GM12891 (cell line): ENCODE measurements at places on chromosomes 6 and 20.

- no peak for DNase-seq
Observed at GRCh38 chr6:129368970-129369369, 341.0 kb downstream of the ARHGAP18 start.

DNA sequence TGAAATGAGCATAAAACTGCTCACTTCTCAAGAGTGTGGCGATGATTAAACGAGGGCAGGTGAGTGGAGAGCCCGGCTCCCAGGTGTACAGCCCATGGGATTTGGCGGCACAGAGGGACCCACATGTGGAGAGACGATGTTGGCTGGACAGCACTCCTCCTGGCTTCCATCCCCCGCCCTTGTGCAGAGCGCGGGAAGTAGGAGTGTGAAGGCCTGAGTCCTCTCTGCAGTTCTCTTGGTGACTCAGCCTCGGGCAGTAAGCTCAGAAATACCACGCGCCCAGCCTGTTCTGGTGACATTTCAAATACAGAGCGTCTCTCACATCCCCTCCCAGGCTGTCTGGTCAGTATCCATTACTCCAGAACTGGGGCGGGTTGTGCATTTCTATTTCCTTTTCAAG, 94.2 kb upstream of the SRSF6 start:
- no peak for DNase-seq

DNA sequence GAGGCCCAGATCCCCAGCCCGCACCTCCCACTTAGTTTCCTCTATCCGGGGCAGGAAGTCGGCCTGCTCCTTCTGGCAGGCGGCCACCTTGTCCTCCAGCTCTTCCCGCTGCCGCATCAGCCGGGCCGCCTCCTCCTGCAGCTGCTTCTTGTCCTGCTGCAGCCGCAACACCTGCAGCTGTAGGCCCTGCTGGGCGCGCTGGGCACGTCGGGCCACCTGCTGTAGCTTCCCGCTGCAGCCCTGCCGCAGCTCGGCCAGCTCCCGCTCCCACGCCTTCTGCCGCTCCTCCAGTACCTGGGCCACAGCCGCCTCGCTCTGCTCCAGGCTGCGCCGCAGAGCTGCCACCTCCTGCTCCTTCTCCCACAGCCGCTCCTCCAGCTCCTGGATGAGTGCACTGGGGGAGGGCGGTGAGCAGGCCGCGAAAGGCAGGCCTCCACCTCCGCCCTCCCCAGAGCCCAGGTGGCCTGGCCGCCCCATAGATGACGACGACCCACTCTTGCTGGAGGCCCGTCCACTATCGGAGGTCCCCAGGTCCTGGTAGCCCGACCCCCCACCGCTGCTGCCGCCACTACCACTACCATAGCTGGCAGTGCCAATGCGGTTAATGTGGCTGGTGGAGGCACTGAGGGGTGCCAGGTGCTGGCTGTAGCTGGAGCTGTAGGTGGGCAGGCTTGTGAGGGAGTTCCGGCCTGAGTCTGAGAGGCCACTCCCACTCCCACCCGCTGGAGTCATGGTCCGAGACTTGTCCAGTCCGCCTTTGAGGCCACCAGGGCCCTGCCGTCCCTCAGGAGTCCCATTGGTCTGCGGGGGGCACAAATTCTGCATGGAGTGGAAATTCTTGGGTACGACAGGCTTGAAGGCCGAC, 6.0 kb upstream of the FASTKD5 start:
- DNase-seq: no peak

GRCh38 chr20:1509237-1509636, 18.0 kb upstream of the SIRPB2 start:
- DNase-seq: no peak

DNA sequence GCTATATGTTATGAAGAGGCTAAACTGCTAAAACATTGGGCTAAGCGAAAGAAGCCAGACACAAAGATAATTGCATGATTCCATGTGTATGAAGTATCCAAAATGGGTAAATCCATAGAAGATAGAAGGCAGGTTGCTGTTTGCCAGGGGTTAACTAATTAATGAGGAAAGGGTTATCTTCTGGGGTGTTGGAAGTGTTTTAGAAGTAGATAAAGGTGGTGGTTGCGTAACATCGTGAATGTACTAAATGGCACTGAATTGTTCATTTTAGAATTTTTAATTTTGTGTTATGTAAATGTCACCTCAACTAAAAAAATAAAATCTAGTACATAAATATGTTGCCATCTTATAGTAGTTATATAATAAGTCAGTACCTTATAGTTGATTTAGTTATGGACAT, 104.4 kb upstream of the ADGRF4 start:
- DNase-seq: no peak

- no peak for DNase-seq
Observed at GRCh38 chr6:166203003-166203640, 35.5 kb upstream of the TBXT start.

DNA sequence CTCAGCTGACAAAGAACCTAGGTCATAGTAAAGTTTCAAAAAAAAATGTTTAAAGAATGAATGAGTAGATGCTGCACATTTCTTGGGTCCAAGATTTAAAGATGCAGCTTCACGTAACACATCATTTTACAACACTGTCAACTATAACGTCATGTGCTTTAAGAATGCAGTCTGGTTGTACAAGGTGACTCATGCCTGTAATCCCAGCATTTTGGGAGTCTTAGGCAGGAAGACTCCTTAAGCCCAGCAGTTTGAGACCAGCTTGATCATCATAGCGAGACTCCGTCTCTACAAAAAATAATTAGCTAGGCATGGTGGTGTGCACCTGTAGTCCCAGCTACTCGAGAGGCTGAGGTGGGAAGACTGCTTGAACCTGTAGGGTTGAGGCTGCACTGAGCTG, 21.9 kb downstream of the SLC17A5 start:
- no peak for DNase-seq

GRCh38 chr6:132272776-132273175, 128.5 kb downstream of the MOXD1 start:
- no peak for DNase-seq

GRCh38 chr6:38103921-38104320, 284.4 kb downstream of the ZFAND3 start:
- DNase-seq: no peak

DNA sequence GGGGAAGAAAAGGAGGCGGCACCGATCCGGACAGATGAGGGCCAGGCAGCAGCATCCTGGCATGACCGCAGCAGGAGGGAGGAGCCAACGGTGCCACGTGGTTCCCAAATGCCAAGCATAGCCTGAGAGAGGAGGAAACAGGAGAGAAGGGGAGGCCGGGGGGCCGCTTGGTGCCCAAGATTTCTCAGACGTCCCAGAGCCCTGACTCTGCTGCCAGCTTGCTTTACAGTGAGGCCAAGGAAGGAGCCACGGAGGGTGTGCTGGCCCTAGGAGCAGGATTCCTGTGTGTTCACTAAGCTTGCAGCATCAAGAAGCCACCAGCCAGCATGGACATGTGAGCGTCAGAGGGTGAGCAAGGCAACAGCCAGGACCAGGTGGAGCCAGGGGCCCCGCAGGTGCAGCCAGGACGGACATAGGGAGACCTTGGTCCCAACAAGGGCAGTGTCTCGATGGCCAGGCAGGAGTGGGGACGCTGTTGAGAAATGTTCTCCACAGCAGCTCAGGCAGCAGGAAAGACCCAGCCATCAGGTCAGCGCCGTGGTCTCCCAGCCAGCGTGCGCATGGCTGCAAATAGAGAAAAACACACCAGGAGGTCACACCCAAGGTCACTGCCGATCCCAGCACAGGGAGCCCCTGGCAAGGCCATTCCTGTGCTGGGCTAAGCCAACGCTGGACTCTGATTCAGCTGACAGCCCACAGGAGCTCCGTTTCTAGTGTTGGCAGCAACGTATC, 143.7 kb downstream of the DLL1 start:
- DNase-seq: no peak

DNA sequence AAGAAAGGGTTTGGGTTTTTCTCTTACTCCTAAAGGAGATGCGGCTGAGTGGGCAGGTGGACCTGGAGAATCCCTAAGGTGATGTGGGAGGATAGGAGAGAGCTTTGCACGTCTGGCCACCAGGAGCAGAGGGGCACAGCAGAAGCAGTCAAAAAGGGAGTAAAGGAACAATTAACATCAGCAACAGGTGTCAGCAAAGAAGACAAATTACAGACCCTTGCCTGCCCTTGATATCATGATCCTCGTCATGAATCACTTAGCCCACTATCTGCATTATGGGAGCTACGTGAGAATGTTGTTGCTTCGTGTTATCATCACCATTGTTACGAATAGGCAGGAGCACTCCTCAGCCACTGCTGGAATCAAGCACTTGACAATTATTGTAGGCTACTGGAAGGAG, 25.5 kb upstream of the ARG1 start:
- no peak for DNase-seq

- DNase-seq: no peak
Observed at GRCh38 chr6:128368213-128368944, 152.0 kb downstream of the PTPRK start.

- DNase-seq: no peak
Observed at GRCh38 chr20:33400812-33401183, 521 bp downstream of the CDK5RAP1 start.

- no peak for DNase-seq
Observed at GRCh38 chr6:156185113-156185512, 592.1 kb upstream of the ARID1B start.

GRCh38 chr20:62979310-62979709, 26.8 kb downstream of the SLC17A9 start:
- no peak for DNase-seq

GRCh38 chr20:23625236-23625964, 12.4 kb downstream of the CST3 start:
- DNase-seq: no peak

DNA sequence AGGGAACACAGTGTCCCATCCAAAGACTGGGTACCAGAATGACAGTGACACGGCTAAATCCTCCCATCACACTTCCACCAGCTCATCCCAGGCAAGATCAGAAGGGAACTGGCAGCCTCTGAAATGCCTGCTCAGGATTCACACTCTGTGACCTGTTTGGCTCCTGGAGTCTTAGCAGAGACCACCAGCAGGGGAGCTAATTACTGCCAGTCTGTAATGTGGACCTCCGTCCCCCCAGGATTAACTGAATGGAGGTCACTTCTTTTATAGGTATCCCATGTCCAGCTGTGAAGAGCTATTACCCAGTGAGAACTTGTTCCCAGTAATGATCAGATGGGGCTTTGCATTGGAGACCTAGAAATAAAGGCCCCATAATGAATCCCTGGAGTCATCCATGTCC, 45.2 kb downstream of the DEFB114 start:
- DNase-seq: no peak

GRCh38 chr20:3021777-3022176, 21.6 kb upstream of the GNRH2 start:
- DNase-seq: no peak

DNA sequence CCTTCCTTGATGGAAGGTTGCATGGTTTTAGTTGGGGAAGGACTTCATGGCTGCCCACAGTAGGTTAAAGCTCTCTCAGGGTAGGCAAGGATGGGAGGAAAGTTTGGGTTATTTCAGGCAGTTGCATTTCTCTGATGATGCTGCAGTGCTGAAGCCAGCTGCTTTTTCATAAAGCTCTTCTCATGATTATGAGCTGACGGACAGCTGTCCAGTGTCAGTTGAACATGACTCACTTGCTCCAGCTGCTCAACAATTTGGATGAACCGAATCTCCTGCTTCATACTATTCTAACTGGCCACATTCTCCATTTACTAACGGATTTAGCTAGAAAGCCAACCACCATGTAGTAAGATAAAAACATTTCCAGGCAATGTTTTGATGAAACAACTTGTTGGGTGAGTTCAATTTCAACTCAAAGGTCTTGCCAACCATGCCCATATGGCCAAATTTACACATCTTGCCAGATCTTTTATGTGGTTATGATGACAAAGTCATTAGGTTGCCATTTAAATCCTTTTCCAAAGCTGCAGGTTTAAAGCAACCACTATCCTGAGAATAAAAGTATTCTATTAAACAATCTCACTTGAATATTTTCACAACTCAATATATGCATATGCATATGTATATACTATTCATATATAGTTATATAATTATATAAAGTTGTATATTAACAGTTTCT, 125.9 kb downstream of the HS3ST5 start:
- no peak for DNase-seq

DNA sequence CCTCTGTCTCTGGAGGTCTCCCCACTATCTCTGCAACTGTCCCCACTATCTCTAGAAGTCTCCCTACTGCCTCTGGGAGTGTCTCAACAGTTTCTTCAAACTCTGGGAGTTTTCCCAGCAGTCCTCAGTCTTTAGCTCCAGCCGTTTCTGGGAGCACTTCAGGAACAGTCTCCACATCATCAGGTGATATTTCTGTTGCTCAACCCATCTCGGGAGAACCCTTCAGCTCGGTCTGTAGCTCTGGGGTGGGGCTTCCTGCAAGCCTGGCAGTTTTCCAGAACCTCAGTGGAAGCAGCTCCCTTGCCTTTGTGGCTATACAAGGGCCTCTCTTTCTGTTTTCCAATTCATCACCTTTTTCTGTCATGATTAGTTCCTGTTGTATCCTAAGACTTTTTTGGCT, 3.0 kb upstream of the SFTA2 start:
- DNase-seq: no peak

DNA sequence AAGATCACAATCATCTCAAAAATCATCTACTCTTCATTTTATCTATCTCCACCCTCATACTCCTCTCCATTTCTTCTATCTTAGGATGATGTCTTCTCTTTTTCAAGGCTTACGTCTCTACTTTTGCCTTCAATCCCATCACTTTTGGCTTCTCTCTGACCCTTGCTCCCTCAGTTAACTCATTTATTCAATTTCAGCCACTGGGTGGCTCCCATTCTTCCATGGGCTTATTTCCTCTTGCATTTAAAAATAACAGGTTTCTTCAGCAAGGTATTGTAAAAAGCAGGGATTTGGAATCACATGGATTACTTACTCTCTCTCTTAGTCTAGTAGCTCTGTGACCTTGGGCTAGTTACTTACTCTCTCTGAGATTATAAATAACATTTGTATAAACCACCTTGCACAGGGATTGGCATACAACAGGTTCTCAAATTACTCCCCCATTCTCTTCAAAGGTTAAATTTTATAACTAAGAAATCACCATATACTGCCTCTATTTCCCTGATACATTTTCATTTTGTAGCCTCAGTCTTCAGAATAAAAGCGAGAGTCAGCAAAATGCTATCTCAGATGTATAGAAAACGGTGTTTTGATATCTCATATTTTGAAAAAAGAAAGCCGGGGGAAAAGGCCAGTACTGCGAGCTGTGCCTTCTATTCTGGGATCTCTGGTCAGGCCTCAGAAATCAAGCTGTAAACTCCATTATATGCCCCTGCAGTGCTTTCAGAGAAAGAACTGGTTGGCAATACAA, 5.5 kb downstream of the ZSCAN12 start:
- DNase-seq: no peak

GRCh38 chr6:79446006-79446405, 91.2 kb downstream of the LCA5 start:
- no peak for DNase-seq

- DNase-seq: no peak
Observed at GRCh38 chr6:38646166-38646878, 6.6 kb upstream of the BTBD9 start.

DNA sequence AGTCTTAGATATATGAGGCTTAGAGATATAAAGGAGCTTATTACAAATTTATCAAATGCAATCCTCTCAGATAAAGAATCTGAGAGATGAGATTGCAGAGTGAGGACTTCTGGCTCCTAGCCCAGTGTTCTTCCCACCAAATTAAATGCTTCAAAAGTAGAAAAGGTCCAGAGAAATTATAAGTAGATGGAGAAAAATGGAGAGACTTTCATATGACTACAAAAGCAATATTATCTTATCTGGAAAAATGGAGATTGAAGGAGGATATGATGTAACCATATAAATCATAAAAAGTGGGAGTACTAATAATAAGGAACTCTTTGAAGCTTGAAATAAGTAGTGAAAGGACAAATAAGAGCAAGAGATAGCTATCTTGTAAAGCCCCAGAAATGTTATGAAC, 2.8 kb downstream of the KCTD20 start:
- no peak for DNase-seq

GRCh38 chr6:113820761-113821160, 36.4 kb upstream of the MARCKS start:
- no peak for DNase-seq

GRCh38 chr20:34365765-34366213, 2.7 kb downstream of the ITCH start:
- peak; percentile 51 for DNase-seq
